ENCODE measurements at places on chromosomes 13 and 19.

GRCh38 chr19:11560404-11561051, 1.5 kb upstream of the ELOF1 start:
- no peak for DNase-seq

GRCh38 chr13:23770973-23771372, 118.2 kb downstream of the MIPEP start:
- DNase-seq: no peak

GRCh38 chr13:93624311-93624777, 397.7 kb downstream of the GPC6 start:
- DNase-seq: no peak

- DNase-seq: peak; percentile 31
These were observed 95.3 kb upstream of the TNFSF11 start for GRCh38 chr13:42478531-42479156.

- no peak for DNase-seq
These were observed 12.1 kb downstream of the ZNF561 start for GRCh38 chr19:9608912-9609311.

GRCh38 chr19:45786533-45786894, 4.2 kb upstream of the DMPK start:
- no peak for DNase-seq

DNA sequence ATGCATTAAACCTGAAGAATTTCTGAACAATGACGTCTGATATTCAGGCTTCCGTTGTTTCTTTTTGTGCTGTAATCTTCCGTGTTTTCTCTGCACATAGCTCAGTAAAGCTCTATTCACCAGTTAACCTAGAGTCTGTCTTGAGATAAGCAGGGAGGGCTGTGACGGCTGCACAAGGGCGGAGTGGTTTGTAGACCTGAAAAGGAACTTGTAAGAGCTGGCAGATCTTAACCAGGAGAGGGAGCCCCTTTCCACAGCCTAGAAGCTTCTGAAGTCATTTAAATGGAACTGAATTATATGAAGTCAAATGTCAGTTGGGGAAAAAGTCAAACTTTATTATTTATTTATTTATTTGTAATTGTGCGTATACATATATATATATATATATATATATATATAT, 27.5 kb downstream of the DPRX start:
- DNase-seq: peak; percentile 52

DNA sequence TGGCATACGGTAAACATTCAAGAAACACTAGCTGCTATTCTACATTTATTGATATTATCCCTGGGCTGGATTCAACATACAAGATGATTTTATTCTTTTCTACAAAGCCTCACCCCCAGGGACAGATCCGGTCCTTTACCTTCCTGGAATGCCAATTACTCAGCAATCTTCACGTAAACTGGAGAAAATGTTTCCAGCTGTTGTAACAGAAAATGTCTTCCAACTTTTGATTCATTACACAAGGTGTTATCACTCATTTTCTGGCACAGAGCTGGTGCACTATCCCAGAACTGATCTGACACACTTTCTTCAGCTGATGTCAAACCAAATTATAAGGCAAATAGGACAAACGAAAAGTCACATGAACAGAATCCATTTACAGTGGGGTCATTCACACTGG, 33.1 kb downstream of the DCLK1 start:
- no peak for DNase-seq
